Activated CD8-positive, alpha-beta memory T cell treated with anti-CD3 and anti-CD28 coated beads for 48 hours (primary cell): ENCODE measurements at places on chromosomes 16 and 17.

- DNase-seq: no peak
These were observed 8.1 kb downstream of the AMZ2 start for GRCh38 chr17:68255731-68256538.

DNA sequence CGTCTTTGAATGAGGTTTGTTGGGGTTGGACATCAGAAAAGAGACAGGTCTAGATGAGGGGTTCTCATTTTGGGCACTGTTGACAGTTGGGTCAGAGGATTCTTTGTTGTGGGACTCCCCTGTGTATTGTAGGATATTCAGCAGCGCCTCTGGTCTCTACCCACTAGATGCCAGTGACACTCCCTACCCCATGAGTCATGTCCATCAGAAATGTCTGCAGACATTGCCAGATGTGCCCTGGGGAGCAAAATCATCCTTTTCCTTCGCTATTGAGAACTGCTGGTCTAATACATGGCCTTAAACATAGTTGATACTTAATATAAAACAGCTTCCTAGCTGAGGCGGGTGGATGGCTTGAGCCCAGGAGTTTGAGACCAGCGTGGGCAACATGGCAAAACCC lies 3.1 kb downstream of the ABAT start:
- no peak for DNase-seq

GRCh38 chr16:65070831-65071432 lies 50.9 kb downstream of the CDH11 start:
- DNase-seq: no peak

- DNase-seq: no peak
These were observed 75.8 kb upstream of the METTL9 start for GRCh38 chr16:21523411-21524067.

DNA sequence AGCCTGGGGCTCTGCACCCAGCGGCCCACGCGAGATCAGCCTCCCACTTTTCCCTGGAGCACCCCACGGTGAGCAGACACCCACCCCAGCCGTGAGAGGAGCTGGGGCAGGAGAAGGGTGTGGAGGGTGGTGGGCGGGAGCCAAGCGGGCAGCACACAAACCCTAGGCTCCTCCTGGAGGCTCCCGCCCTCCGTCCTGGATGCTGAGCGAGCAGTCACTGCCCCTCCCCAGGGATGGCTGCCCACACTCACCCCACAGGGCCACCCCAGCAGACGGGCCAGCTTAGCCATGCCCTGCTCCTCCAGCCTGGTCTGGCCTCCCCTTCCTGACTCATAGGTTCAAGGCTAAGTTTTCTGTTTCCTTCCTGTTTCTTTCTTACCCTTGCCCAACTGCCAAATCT lies 15.7 kb upstream of the ABCC3 start:
- DNase-seq: no peak

GRCh38 chr16:29985271-29985811 lies 10.1 kb downstream of the HIRIP3 start:
- DNase-seq: no peak

- no peak for DNase-seq
These were observed 96.0 kb downstream of the NXN start for GRCh38 chr17:883586-883962.

- DNase-seq: peak; percentile 48
These were observed 759 bp downstream of the ALKBH5 start for GRCh38 chr17:18184143-18185031.

- no peak for DNase-seq
These were observed 640.4 kb downstream of the CDH11 start for GRCh38 chr16:64481497-64481896.

- DNase-seq: no peak
These were observed 4.3 kb downstream of the KRT37 start for GRCh38 chr17:41420134-41420533.

DNA sequence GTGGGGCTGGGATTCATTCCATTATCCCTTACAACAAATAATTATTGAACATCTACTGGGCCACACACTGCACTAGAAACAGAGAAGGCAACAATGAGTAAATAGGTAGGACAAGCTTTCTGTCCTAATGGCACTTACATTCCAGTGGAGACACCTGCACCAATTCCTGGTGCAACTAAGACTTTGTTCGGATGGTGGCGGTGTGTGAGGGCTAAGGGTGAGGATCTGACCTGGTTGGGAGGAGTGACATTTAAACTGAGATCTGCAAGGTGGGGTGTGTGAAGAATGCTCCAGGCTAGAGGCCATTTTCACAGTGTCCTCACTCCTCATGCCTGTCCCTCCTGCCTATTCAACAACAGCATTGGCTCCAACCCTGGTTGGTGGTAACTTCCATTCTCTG lies 510.0 kb downstream of the XYLT1 start:
- no peak for DNase-seq

DNA sequence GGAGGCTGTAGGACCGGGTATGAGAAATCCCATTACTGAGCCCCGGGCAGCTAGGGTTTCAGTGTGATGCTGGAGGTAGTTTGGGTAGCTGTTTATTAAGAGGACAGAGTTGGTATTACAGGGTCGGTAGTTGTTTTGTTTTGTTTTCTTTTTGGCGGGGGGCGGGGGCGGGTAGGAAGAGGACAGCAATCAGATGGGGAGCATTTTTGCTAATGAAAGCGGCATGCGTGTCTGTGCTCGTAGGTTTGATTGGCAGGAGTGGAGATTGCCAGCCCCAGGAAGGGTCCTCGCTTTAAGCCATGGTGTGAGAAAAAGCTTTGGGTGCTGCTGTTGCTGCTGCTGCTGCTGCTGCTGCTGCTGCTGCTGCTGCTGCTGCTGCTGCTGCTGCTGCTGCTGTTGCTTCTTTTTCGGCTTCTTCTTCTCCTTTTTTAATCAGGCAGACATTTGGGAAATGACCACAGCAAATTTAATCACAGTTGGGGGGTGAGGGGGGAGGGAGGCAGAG lies 498.5 kb upstream of the ZFHX3 start:
- DNase-seq: no peak

GRCh38 chr17:76088868-76089576 lies 10.0 kb downstream of the ZACN start:
- DNase-seq: no peak

DNA sequence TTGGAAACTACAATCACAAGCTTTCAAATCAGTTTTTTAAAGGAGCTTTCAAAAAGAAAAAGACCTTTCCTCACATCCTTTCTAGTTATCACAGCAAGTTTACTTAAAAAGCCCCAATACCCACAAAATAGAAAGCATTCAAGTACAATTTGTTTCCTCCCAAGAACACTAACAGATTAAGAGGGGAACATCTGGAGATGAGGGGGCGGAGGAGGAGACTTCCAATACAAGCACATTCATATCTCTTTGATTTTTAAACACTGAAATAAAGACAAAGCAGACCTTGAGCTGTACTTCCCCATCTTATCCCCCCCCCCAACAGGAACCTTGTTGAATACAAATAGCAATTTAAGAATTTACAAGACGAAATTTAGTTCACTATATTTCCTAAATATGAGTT lies 2.0 kb downstream of the YWHAE start:
- no peak for DNase-seq

DNA sequence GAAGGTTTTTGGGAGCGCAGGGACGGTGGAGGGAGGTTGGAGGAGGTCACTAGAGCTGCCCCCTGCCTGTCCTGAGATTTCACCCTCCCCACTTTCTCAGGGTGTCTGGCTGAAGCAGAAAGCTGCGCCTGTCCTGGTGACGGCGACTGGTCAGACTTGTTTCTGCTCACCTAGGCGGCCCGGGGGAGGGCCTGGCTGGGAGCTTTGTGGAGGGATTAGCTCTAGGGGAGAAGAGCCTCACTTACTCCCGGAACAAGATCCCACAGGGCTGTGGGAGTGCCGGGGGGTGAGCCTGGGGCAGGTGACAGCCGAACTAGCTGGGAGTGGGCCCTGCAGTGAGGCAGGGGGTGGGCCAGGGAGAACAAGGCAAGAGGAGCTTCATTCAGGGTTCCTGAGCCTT lies 11.5 kb downstream of the NHERF1 start:
- DNase-seq: no peak

- no peak for DNase-seq
These were observed 20.1 kb downstream of the CCDC102A start for GRCh38 chr16:57516176-57516725.

GRCh38 chr16:86975445-86975844 lies 341.7 kb downstream of the C16orf95 start:
- DNase-seq: no peak

DNA sequence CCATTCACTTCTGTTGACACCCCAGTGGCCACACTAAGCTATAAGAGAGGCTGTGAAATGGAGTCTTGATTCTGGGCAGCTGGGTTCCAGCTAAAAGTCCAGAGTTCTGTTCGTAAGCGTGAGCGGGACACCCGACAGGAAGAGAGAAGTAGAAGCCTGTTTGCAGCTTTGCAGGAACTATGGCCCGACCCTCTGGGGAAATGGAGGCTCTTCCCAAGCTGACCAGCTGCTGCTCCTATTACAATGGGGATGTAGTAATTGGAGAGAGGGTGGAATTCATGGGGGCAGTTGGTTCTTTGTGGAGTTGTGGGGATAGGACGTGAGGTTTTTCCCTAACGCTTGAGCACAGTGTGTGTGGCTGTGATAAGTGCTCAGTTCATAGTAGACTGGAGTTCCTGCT lies 28.4 kb downstream of the UBALD1 start:
- no peak for DNase-seq

- DNase-seq: peak; percentile 23
These were observed 204.5 kb upstream of the RPL38 start for GRCh38 chr17:73998653-73999645.

- DNase-seq: no peak
These were observed 28.6 kb upstream of the ITGA3 start for GRCh38 chr17:50027172-50027880.

- no peak for DNase-seq
These were observed 34.9 kb downstream of the WSCD1 start for GRCh38 chr17:6104956-6105648.

DNA sequence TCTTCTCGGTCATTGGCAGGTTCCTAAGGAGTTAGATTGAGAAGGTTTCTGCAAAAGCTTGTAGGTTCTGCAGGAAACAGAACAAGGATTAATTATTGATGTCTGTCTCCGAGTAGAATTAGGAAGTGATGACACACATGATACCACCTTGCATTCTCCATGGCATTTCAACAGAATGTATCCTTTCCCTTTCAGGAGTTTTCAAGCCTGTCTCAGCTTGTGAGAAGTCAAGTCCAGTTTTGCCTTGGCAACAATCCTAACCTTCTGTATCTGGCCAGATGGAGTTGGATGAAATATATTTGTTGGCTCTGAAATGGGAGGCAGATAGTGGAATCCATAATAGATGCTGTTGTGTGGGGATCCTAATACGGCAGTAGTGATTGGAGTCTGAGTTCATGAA lies 235.5 kb downstream of the SHISA9 start:
- no peak for DNase-seq

- no peak for DNase-seq
These were observed 17.3 kb downstream of the RFFL start for GRCh38 chr17:35046245-35046644.

DNA sequence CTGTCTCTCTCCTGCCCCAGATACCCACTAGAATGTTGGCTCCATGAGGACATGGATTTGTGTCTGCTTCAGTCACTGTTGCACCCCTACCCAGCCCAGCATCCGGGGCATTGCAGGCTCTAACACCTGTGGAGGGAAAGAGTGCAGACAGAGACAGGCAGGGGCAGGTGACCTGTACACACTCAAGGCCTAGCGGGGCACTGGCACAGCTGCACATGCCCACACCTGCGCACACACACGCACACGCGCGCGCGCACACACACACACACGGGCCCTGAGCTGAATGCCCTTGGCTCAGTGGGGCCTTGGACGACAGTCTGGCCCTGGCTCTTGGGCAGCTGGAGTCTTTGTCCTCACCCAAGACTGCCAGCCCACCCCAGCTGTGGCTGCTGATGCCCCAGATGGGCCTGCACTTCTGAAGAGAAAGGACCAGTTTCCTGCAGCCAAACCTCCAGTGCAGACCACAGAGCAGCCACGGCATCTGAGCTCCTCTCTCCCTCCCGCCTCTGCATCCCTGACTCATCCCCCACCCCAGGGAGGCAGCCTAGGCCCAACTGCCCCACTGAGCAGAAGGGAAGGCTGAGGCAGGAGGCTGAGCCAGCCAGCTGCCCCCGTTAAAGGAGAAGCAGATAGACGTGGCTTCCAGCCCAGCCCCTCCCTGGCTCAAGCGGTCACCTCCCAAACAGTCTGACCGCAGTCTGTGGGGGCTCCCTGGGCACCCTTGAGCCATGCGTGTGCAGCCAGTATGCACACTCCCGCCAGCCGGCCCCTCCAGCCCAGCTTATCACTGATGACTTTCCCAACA lies 12.3 kb upstream of the RAI1 start:
- no peak for DNase-seq

GRCh38 chr17:979539-980405 lies at the start of gene NXN:
Gene NXN (minus strand): TSS chr17:979776.
- peak; percentile 78 for DNase-seq

DNA sequence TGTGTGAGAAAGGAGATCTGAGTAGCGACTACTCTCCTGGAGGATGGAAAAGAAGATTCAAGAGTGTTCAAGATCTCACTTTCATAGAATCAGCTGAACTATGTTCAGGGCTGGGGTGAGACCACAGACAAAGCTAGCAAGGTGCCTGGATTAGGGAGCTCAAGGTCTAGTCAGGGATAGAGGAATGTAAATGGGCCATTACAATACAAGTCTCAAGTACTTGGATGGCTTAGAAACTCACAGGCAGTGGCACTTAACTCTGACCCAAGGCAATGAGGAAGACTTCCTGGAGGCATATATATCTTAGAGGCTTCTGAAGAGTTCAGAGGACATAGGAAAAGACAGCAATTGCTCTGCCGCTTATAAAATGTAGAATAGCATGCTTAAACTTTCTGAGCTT lies 184.9 kb upstream of the CDH11 start:
- DNase-seq: no peak
